ENCODE measurements at places on chromosomes 5 and 9. TPM values are rescaled to one million over a fixed set of nuclear protein-coding genes. Genes with fewer than 3 reads are reported as not detected.

Gene PAXX
- 101 TPM for polyA plus RNA-seq

Gene IL9
- polyA plus RNA-seq = not detected

Gene SH3TC2
- 2.1 TPM for polyA plus RNA-seq

Gene SPARC
- polyA plus RNA-seq = 920 TPM

Gene ANKRD34B
- polyA plus RNA-seq = 0.20 TPM

Gene PAEP
- not detected for polyA plus RNA-seq

Gene GRM6
- polyA plus RNA-seq = not detected

Gene KLF4
- polyA plus RNA-seq = 9.1 TPM

Gene KCNN2
- polyA plus RNA-seq = 5.1 TPM

Gene FOXI1
- polyA plus RNA-seq = 1.3 TPM

Gene AFAP1L1
- 6.2 TPM for polyA plus RNA-seq

Gene BTNL3
- not detected for polyA plus RNA-seq

Gene GGTA1
- polyA plus RNA-seq = 6.2 TPM

Gene FRMD3
- 18.7 TPM for polyA plus RNA-seq

Gene PCDHGA6
- 2.4 TPM for polyA plus RNA-seq

Gene TRIM7
- polyA plus RNA-seq = 0.22 TPM

Gene ACOT12
- not detected for polyA plus RNA-seq

Gene ZFP2
- 0.95 TPM for polyA plus RNA-seq

Gene CSNK1G3
- 3.6 TPM for polyA plus RNA-seq

Gene MRPL41
- 87.2 TPM for polyA plus RNA-seq

Gene HTR1A
- polyA plus RNA-seq = 0.24 TPM

Gene GLDC
- polyA plus RNA-seq = 5.1 TPM

Gene LRRTM2
- 2.8 TPM for polyA plus RNA-seq

Gene IRX2
- polyA plus RNA-seq = 10.3 TPM

Gene CYSRT1
- polyA plus RNA-seq = 0.93 TPM

Gene SCGB3A2
- not detected for polyA plus RNA-seq
